ENCODE measurements at places on chromosomes 2 and 18.

- DNase-seq = no peak
These were observed 13.6 kb upstream of the ZSCAN30 start for GRCh38 chr18:35303610-35304009.

- DNase-seq = no peak
These were observed 3.1 kb downstream of the RBFA start for GRCh38 chr18:80037300-80037699.

GRCh38 chr2:68951899-68952298 lies 794 bp downstream of the GKN2 start:
- DNase-seq = no peak

DNA sequence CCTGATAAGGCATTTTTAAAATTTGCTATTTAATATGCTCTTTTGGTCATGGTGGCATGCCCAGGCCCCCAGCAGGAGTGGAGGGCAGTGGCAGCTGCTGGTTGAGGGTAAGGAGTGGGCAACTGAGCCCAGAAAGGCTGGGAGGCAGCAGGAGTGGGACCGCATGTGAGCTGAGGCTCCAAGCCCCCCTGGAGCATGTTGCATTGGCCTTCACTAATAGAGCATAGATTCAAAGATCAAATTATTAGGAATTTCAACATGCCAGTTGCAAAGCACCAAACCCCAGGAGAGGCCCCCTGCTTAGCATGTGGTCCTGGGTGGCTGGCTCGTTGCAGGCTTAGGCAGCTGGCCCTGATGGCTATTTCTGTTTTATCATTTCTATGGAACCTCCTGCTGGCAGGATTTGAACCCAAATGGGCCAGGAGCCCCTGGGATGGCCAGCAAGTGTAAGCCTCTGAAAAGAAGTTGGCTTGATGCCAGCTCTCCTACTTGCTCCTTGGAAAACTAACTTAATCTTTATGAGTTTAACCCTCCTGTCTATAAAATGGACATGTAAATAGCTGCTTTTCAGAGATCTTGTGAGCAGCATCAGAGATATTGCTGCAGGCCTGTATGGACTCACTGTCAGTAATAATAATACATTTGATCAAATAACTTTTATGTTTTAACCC lies 42.1 kb upstream of the TMEM131 start:
- no peak for DNase-seq

GRCh38 chr2:233012301-233012971 lies 620 bp downstream of the NGEF start:
- no peak for DNase-seq

GRCh38 chr18:62288665-62289008 lies 36.5 kb upstream of the TNFRSF11A start:
- DNase-seq = no peak

DNA sequence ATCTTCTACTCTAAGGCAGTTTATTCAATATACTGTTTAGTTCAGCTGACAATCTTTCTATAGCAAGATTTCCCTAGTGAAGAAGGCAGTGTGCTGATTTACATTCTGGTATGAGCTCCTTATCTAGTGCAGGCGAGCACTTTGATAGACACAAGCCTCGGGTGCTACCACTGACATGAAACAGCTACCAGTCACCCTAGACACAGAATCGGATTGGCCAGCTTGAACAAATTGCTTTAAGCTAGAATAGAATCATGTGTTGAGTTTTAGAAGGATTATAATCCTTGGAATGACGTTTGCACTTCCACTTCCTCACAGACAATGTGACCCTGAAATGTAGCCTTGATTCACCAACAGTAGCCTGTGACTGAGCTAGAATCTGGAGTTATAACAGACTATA lies 394.0 kb downstream of the EPHA4 start:
- no peak for DNase-seq

- no peak for DNase-seq
These were observed at the start of gene EFEMP1 for GRCh38 chr2:55923091-55923981. EFEMP1 (minus strand) TSS chr2:55923782; CDS start chr2:55922440, 1,342 bp downstream.

GRCh38 chr2:199457147-199458008 lies at the start of gene SATB2:
SATB2 (minus strand) TSS chr2:199457939; CDS start chr2:199456037, 1,902 bp downstream.
- DNase-seq = no peak

GRCh38 chr2:152486737-152487400 lies 151.9 kb downstream of the FMNL2 start:
- DNase-seq = no peak

- no peak for DNase-seq
These were observed 78.0 kb downstream of the MYO3B start for GRCh38 chr2:170255971-170256370.

GRCh38 chr2:106193690-106193976 lies 468 bp downstream of the UXS1 start:
- DNase-seq = no peak

- DNase-seq = no peak
These were observed 30.8 kb upstream of the ONECUT2 start for GRCh38 chr18:57404345-57404744.

DNA sequence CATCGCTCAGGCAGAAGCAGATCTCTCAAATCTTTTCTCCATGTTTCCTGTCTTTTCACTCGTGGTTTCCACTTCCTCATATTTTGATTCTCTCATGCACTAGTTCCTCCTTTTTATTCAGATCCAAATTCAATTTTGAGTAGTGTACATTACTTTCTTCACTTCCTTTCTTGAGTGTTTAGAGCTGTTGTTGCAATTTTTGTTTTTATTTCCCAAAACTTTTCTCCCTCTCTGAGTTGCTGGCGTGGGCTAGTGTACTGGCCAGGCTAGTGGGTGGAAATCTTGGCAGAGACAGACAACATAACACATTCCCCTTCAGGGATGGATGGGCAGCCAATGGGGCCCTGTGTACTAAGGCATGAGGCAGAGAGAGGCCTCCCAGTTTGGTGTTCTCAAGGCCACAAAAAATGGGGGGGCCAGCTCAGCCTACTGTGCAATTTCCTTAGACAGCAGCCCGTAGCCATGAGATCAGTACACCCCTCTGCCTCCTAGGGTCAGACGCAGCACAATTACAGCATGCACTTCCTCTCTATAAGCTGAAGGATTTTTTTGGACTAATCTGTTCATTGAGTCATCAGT lies 145.1 kb upstream of the PID1 start:
- no peak for DNase-seq

GRCh38 chr2:20470211-20470610 lies 23.3 kb downstream of the RHOB start:
- DNase-seq = no peak

DNA sequence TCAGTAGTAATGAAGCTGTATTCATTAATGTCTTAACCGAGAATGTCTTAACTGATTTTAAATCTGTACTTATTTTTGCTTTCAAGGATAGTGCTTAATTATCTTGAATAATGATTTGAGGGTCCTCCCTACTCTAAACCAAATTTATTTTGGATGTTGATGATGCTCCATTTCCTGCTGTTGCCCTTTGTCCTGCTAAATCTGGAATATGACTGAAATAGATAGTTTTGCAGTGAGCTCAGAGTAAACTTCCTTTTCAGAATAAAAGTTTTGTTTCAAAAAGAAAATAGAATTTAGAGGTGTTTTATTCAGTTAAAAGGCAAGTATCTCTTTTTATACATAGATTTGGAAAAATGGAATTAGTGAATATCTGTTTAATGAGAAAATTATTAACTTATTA lies 8.1 kb downstream of the NBEAL1 start:
- DNase-seq = no peak
